NCI-H187 treated with DMSO at 0.1 percent for 48 hours (cell line): ENCODE measurements at places on chromosomes 13 and 19.

- no peak for DNase-seq
These were observed 450.7 kb downstream of the FGF14 start for GRCh38 chr13:101951114-101951513.

- DNase-seq: no peak
These were observed 1351.8 kb upstream of the PCDH20 start for GRCh38 chr13:62767473-62767872.

- DNase-seq: no peak
These were observed 968.8 kb downstream of the TUBA3C start for GRCh38 chr13:18212873-18213272.

DNA sequence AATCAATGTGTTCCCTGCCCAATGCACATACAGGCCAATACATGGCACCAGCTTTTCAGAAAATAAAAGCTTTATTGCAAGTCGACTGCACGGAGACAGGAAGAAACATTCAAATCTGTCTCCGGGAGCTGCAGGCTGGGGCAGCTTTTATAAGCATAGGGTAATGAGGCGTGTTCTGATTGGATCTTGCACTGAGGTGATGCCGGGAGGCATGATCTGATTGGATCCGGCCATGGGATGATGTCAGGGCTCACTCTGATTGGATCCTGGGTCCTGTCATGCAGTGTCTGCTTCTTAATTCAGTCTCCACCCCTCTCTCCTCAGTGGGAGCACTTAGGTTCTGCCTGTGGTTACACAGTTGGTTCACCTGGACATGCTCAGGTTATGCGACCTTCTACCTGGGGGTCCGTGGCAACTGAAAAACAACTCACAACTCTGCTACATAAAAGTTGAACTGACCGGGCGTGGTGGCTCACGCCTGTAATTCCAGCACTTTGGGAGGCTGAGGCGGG is 11.8 kb upstream of the FBN3 start:
- DNase-seq: no peak

- DNase-seq: no peak
These were observed 180.3 kb downstream of the SHISA2 start for GRCh38 chr13:25871389-25872125.

GRCh38 chr13:30186634-30187415 is 120.5 kb downstream of the KATNAL1 start:
- peak; percentile 40 for DNase-seq
